ENCODE measurements at places on chromosomes 12 and 14. TPM values are rescaled to one million over a fixed set of nuclear protein-coding genes. Genes with fewer than 3 reads are reported as not detected.

- no peak for DNase-seq
- no peaks in the 10 kb centered on the region for H3K4me1 ChIP-seq
- no peaks in the 10 kb centered on the region for H3K36me3 ChIP-seq
- H3K27me3 ChIP-seq: no peaks in the 10 kb centered on the region
- H3K27ac ChIP-seq: no peak overlapping the region
Measured at GRCh38 chr12:87160848-87161601, 868.2 kb downstream of the C12orf50 start.

GRCh38 chr12:82207556-82207955 lies 150.6 kb downstream of the CCDC59 start:
- no peak overlapping the region for H3K27ac ChIP-seq
- no peak overlapping the region for H3K4me3 ChIP-seq
- H3K4me1 ChIP-seq: no peaks in the 10 kb centered on the region
- no peak for DNase-seq
- no peaks in the 10 kb centered on the region for H3K36me3 ChIP-seq
- H3K27me3 ChIP-seq: no peaks in the 10 kb centered on the region

- no peaks in the 10 kb centered on the region for H3K36me3 ChIP-seq
- no peak overlapping the region for H3K27ac ChIP-seq
- H3K4me1 ChIP-seq: peaks cover 7% of the 10 kb centered on the region
- H3K27me3 ChIP-seq: no peaks in the 10 kb centered on the region
Measured at GRCh38 chr12:121085506-121086353, 46.7 kb upstream of the OASL start.

Gene GALNT9
- total RNA-seq: not detected

GRCh38 chr14:87060405-87060804 lies 932.6 kb downstream of the GALC start:
- H3K36me3 ChIP-seq: no peaks in the 10 kb centered on the region
- no peak overlapping the region for H3K27ac ChIP-seq
- no peak for DNase-seq

Gene VPS29
- 103 TPM for total RNA-seq

- peak; percentile 16 for DNase-seq
- H3K4me1 ChIP-seq: peaks cover 33% of the 10 kb centered on the region
- peak overlapping the region; percentile 84 for H3K27ac ChIP-seq
- H3K4me3 ChIP-seq: no peak overlapping the region
Measured at GRCh38 chr12:6229224-6230218, 29.3 kb downstream of the CD9 start.

Gene BCL2L14
- 7.3 TPM for total RNA-seq

DNA sequence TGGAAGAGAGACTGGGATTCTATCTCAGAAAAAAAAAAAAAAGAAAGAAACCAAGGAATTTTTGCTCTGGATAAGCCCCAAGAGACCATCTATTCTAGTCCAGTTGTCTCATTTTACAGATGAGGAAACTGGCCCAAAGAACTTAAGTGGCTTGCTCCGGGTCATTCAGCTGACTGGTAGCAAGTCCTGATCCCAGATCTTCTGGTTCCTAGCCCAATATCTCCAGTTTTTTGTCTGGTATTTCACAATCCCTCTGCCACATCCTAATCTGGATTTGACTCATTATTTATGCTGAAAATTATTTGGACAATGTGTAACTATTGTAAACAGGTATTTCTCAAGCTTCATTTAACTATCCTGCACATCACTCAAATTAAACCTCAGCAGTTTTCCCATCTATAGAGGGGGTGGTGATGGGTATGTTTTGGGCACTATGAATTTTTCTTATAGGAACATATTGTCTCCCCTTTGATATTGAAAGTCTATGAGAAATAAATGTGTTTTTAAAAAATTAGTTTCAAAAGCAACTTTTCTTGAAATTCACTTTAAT lies 43.4 kb downstream of the PPP2R5E start:
- peaks cover 7% of the 10 kb centered on the region for H3K36me3 ChIP-seq
- H3K4me3 ChIP-seq: no peak overlapping the region
- H3K4me1 ChIP-seq: peaks cover 23% of the 10 kb centered on the region
- no peak for DNase-seq

GRCh38 chr12:11545484-11546330 lies 103.8 kb upstream of the ETV6 start:
- H3K27ac ChIP-seq: peak overlapping the region; percentile 92
- H3K36me3 ChIP-seq: no peaks in the 10 kb centered on the region
